ENCODE measurements at places on chromosomes 4 and X.

- no peak for DNase-seq
Measured at GRCh38 chrX:52346174-52347165, 22.4 kb upstream of the XAGE2 start.

DNA sequence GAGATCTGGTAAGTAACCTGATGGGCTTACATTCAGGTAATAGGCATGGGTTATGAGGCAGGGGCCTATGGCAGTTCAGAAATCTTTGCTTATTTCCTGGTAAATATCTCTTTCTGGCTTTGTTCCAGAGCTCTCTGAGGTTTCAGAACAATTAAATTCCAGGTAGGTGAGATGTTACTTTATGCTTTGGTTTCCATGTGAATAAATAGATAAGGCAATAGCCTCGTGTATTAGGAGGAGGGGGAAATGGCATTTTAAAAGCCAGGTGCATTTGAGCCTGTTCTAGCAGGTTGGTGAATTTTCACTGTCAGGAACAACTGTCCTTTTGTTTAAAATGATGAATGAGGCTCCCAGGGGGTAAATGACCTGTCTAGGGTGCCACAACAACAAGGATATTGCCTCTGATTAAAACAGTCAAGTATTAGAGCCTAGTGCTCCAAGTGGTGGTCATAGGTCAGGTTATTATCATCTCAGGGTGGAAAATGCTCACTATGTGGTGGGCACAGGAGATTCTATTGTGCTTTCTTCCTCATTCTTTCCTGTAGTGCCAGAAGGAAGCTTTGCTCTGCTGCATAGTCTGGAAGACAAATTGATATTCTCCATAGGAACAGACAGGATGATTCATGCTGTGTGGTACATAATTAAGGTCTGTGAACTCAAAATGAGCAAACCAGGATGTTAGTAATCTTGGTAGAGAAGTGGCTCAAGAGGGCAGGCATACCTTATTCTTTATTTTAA is 296.2 kb downstream of the INPP4B start:
- DNase-seq: no peak

DNA sequence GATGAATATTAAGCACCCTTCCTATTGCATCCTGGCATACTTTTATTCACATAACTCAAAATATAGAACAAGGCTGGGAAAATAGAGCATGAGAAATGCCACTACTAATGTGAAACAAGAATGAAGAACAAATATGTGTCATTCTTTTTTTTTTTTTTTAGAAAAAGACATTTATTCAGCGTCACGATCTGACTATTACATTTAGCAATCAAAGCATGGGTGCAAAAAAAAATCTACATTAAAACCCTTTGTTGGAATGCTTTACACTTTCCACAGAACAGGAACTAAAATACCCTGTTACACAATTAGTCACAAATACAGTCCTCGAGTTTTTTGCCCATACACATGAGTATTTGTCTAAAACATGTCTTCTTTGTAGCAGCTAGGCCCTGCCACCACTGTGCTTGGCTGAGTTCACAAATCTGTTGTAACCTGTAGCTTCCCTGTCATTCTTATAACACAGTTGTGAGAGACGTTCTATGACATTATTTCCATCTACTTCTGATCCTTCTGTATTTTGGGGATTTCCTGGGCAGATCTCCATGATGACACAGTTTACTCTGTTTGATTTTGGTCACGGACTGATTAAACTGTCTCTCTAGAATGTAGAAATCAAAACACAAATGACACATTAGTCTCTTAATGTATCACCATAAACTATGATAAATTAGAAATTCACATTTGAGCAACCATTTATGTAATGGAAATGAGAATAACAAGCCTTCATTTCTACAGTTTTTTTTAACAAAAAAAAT is 9.4 kb upstream of the TET2 start:
- DNase-seq: no peak

GRCh38 chrX:111483135-111483534 is 28.3 kb upstream of the SERTM2 start:
- DNase-seq: peak; percentile 65

DNA sequence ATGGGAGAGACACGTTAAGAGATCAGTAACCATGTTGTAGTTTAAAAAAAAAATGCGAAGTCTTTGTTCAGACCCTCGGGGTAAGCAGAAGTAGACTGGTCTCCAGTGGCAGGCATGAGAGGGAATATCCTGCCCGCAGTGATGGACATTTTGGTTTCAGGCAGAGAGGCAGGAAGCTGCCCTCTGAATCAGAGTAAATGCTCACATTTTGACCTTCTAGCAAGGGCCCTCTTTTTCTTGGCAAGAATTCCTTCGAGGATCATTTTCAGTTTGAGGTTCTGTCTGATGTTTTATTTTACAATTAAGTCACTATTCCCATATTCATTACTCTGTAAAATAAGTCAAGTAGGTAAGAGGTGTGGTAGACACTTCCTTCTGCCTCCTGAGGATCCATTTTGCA is 28.4 kb downstream of the SORBS2 start:
- DNase-seq: no peak

GRCh38 chr4:181739031-181739430 is 504.2 kb upstream of the TENM3 start:
- no peak for DNase-seq

GRCh38 chr4:12579172-12579571 is 905.0 kb downstream of the RAB28 start:
- no peak for DNase-seq

GRCh38 chrX:69504626-69505612 is 793 bp downstream of the NALF2 start:
- DNase-seq: no peak

DNA sequence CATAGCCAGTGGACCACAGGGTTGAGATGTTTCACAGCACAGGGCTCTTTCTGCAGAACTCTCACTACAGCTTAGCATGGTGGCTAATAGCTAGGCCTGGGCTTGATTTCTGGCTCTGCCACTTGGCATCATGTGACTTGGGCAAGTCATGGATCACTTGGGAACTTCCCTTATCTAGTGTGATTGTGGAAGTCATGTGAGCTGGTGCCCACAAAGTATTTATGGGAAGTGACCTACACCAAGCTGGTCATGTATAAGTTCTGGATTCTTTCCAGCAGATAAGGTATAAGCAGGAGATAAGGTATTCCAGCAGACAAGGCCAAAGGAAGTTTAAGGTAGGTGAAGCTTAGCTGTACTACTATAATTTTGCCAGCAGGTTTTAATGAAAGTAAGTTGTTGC is 61.0 kb downstream of the REELD1 start:
- DNase-seq: no peak

GRCh38 chr4:168757500-168757899 is 252.6 kb downstream of the CBR4 start:
- no peak for DNase-seq

DNA sequence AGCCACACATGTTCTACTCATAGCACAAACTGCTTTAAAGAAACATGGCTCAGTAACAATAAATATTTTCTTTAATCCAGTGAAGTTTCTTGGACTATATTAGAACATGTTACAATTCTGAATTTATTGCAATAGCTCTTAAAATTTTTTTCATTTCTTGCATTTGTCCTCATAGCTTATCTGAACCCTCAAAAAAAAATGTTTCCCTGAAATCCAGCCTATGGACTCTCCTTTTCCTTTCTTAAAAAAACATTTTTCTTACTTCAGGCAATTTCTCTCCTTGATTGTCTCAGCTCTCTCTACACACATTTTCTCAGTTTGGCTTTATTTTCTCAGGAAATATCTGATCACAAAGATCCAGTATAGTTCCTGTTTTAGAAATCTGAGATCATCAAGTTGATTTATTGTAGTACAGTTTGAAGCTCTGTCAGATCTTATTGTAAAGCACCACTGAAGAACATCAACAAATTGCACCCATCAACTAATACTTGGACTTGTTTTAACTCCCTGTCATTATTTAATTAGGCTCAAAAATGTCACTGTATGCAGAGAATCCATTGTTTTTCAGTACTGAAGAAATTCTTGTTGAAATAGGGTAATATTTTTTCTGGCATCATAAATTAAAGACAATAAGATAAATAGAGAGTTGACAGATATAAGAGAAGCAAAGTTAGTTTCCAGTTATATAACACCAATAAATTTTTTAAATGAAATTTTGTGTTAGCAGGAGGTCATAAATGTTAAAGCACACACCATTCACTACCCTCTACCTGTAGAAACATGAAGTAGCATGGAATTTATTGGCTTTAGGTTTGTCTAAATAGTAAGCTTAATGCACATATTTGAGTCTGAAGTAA is 317.7 kb downstream of the ARHGAP24 start:
- DNase-seq: no peak

DNA sequence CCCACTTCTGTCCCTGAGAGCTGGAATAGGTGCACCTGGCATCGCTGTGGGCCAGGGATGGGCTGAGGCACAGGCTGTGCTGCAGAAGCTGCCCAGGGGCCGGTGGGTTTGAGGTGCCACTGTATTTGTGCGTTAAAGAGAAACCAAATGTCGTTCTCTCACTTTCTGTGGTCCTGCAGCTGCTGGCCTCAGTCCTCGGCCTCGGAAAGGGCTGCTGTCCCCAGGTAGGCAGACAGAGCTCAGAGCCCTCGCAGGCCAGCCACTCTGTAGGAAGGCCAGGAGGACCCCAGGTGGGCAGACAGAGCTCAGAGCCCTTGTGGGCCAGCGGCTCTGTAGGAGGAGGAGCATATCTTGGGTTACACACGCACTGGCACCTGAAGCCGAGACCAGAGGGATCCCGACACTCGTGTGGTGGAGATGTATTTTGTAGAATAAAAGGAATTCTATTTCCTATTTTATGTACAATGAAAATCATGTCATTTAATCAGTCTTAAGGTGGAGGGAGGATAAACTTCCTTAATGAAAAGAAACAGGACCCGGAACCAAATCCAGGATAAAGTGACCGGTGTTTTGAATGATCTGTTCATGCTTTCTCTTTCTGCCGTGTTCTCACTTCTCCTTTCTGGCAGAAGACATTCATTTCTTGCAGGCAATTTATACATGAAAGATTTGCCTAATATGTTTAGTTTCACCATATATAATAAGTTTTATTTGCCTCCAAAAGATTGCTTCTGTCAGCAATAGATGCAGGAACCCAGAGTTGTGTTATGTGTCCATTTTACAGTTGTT is 54.4 kb upstream of the HGFAC start:
- DNase-seq: no peak
